ENCODE measurements at places on chromosomes 11 and 22.

- no peak for DNase-seq
These were observed 85.8 kb downstream of the TRMU start for GRCh38 chr22:46421267-46421666.

DNA sequence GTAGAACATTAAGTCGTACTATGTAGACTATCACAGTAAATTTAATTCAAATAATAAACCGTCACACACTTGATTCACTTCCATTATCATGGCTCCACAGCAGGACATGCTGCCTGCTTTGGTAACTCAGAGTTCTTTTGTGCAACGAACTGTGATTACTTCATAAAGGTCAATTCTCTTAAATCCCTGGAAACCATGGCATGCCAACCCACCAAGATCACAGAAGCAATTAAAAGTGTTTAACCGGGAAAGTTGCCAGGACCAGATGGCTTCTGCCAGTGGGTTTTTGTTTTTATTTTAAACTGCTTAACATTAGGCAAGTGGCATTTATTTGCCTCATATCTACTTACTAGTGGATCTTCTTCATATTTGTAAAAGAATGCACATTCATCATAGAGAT lies 1162.1 kb downstream of the DLG2 start:
- no peak for DNase-seq

DNA sequence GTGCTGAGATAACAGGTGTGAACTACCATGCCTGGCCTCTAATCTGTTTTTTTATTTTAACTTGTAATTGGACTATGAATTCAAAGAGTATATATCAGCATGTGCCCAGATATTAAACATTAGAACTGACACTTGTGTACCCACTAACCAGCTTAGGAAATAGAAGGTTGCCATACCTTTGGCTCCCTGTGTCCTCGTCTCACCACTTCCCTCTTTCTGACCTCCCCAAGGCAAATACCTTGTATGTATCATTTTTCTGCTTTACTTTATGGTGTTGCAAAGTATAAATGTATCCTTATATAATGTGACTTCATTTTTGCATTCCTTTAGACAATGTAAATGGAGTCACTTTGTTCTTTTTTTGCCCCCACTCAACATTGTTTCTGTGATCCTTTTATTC lies 9.1 kb downstream of the PPP6R3 start:
- no peak for DNase-seq

GRCh38 chr11:76270389-76270788 lies 64.1 kb upstream of the WNT11 start:
- DNase-seq = no peak

DNA sequence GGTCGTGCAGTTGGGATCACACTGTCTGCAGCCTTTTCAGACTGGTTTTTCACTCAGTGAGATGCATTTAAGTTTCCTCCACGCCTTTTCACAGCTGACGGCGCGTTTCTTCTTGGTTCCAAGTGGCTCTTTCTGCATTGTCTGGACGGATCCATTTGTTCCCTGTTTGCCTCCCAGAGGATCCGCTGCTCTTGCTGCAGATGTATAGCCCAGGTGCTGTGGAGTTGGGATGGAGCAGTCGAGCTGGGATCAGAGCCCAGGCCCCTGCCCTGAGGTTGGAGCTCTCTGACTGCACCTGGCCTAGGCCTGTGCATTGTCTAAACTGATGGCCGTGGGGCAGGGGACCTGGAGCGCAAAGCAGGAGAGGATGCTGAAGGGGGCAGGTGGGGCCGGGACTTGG lies 51.6 kb downstream of the PARVB start:
- no peak for DNase-seq

DNA sequence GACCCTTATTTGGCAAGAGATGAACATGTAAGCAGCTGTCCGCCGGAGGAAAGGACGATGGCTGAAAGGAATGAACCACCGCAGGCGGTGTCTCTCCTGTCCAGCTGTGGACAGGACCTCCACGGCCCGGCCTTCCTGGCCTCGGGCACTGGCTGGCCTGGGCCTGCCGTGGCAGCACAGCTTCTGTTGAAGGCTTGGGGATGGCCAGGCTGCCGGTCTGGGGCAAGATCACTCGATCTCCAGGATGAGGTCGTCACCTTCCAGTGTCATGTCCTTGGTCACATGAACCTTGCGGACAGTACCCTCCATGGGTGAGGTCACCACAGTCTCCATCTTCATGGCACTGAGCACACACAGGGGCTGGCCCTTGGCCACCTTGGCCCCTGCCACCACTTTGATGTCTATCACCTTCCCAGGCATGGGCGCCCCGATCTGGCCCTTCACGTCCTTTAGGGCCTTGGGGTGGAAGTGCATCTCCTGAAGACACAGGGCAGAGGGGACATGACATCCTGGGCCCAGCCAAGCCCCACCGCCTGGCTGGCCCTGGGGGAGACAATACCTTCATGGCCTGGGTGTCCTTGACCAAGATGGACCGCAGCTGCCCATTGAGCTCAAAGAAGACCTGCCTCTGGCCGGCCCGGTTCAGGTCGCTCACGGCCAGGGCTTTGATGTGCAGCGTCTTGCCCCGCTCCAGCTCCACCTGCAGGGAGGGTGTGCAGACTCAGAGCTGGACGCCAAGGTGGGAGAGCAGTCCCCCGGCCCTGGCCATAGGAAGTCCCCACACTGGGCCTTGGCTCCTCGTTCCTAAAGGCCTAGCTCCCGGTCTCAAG lies 5.6 kb downstream of the RCE1 start:
- DNase-seq = no peak

DNA sequence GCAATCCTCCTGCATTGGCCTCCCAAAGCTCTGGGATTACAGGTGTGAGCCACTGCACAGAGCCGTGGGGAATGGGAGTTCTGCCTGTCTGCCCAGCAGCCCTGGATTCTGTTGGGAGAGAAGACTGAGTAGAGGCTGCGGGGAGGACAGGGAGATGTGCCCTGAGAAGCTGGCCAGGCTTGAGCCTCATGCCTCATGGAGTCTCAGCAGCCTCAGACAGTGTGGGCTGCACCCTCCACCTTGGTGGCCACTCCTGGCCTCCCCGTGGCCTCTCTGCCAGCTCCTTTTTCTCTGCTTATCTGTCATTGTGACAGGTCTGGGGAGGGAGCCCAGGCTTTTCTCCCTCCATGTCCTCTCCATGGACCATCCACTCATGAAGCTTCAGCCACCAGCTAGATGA lies 43.2 kb downstream of the DKK3 start:
- DNase-seq = no peak

- DNase-seq = no peak
These were observed 8.0 kb upstream of the LIN7C start for GRCh38 chr11:27514558-27514957.

DNA sequence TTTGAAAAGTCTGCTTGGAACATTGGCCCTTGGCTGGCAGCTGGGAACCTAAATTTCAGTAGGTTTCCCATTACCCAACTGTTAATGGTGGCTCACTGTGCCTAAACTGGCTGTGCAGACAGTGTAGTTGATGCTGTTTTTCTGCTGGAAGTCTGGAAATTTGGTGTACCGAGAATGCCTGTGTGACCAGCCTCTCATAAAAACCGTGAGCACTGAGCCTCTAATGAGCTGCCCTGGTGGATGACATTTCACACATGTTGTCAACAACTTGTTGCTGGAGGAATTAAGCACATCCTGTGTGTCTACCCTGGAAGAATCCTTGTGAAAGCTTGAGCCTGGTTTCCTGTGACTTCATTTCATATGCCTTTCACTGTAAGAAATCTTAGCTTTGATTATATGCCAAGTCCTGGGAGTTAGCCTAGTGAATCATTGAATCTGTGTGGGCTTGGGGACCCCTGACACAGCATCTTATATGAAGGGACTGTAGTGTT lies 131.1 kb downstream of the LDLRAD3 start:
- no peak for DNase-seq

DNA sequence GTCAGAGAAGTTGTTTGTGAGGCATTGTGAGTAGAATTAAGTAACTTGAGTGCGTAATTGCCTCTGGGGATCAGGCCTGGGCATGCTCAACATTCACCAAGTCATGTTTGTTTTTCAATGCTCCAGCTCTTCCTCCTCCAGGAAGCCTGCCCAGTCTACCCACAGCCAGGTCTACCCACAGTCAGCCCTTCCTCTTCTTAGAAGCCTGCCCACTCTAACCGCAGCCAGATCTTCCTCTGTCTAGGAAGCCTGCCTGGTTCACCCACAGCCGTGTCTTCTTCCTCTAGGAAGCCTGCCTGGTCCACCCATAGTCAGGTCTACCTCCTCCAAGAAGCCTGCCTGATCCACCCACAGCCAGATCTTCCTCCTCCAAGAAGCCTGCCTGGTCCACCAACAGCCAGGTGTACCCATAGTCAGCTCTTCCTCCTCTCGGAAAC lies 25.0 kb downstream of the LRP5 start:
- no peak for DNase-seq

- no peak for DNase-seq
These were observed 1.5 kb upstream of the CCKBR start for GRCh38 chr11:6258141-6258540.

DNA sequence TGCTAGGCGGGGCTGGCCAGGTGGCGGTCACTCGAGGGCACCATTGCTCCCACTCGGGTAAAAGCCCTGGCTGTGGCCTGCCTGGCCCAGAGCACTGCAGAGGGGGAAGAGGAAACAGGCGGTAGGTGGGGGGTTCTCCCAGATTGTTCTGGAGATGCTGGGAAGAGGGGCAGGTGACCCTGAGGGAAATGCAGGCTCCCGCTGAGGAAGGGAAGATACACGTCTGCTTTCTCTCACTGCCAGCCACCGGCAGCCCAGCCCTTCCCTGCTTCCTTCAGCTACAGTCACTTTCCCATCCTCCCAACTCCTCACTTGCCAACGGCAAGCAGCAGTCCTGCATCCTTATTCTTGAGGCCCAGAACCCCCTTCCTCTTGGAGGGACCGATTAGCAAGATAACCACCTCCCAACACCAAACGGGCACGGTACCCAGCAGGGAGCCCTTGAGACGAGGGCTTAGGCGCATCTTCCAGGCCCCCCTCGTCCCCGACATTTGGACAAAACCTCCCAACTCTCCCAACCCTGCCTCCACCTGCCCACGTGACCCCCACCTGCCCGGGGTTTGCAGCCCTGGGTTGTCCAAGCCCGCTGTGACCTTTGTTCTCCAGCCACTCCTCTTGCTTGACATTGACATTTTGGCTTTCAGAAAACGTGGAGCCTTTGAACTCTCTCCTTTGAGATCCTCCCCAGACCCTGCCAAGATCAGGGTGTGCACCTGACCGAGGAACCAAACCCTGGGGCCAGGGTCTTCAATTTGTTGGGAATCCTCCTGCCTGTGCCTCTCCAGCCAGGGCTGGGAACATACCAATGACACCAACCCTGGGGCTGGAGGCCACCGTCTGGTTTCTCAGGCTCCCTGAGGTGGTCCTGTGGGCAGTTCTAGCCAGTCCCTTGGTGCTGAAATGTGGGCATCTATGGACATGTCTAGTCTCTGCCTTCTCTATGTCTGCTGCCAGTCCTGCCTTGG lies 48.8 kb upstream of the TTLL12 start:
- no peak for DNase-seq

DNA sequence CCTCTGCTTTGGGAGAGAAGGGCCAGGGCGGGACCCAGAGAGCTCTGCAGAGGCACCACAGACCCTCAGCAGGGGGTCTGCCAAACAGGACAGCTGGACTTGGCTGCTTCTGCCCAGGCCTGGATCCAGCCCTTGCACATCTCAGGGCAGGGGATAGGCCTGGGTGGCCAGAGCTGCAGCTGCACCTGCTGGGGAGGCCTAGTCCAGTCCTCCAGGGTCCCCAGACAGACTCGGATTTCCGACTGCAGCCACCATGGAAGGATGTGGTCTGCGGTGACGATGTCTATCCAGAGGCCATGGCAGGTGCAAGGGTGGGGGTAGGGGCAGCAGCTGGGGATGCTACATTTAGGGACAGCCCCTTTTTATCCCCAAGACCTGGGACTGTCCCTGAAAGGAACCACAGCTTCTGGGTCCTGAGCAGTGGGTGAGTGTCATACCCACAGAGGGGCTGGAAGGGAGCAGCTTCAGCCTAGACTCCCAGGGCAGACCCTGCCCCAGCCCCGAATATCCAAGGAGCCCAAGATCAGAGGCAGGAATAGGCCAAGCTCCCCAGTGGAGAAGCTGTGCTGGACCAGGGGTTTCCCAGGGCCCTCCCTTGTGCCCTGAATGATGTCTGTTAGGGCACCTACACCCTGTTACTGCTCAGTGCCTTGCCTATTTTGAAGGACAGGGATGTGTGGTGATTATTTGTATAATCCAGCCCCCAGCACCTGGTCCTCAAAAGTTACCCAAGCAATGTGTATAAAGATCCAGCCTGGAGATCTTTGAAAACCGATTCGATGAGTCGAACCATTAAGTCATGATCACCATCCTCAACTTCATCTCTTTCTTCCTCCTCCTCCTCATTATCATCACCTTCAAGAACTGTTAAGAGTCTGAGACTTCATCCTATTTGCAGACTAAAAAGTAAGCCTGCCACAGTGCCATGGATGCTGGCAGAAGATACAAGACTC lies 2.5 kb upstream of the IGLL5 start:
- DNase-seq = peak; percentile 59

DNA sequence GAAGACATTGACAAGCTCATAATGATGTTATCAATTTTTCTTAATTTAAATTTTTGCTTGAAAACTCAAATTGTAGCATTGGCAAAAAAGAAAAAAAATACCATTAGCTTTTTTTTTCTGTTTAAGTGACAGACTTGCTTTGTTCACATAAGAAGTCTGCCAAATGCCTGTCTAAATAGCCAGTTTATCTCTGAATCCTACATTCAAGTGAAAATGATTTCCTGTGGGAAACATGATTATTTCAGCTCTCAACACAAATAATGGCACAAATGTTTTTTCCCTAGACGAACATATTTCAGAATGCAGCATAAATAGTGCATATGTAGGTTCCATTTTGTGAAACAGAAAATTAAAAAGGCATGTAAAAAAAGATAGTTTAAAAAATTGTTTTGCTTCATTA lies 23.5 kb downstream of the TYR start:
- no peak for DNase-seq

- DNase-seq = no peak
These were observed 29.7 kb upstream of the TEF start for GRCh38 chr22:41352058-41352457.

DNA sequence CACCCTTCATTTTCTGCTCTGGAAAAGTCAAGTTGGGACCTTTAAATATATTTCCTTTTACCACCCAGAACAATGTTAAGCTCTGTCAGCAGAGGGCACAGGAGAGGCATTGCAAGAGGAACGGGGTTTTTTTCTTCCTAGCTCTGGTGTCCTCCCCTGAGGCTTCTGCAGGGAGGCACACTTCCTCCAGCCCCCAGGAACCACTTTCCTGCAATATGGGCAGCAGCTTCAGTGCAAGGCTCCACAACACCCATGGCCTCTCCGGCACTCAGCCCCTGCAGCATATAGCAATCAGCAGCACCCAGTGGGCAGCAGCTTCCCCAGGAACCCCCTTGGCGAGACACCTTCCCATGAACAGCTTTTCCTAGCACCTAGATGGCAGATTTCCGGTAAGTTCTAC lies 101.4 kb downstream of the SYT9 start:
- no peak for DNase-seq

- peak; percentile 58 for DNase-seq
These were observed 75.3 kb downstream of the APIP start for GRCh38 chr11:34840736-34841386.

DNA sequence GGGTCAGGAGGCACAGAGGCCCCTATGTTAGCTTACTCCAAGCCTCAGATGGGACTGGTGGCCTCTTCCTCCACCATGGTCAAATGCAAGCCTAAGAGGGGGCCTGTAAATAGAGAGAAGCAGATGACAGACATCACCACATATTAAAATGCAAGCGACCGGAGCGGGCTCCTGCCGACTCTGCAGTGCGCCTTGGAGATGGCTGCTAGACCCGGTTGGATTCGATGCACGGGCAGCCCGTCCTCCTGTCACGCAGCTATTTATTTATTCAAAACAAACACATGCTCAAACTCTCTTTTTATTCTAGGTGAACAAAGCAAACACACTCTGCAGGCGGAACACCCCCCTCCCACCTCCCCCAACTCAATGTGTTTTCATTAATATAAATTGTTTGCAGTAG lies 208.0 kb downstream of the DSCAML1 start:
- DNase-seq = no peak

Data from activated CD8-positive, alpha-beta memory T cell treated with anti-CD3 and anti-CD28 coated beads for 24 hours (primary cell).